Stimulated activated CD8-positive, alpha-beta memory T cell treated with anti-CD3 and anti-CD28 coated beads, Interleukin-4, amount 100 ng/mL, for 1 hour (primary cell): ENCODE measurements at places on chromosomes 7 and 10.

GRCh38 chr7:140982508-140982907 lies 32.2 kb downstream of the MRPS33 start:
- no peak for DNase-seq

GRCh38 chr7:37225285-37225969 lies 223.2 kb downstream of the ELMO1 start:
- no peak for DNase-seq

- no peak for DNase-seq
Observed at GRCh38 chr10:118216020-118216419, 126.1 kb downstream of the FAM204A start.

DNA sequence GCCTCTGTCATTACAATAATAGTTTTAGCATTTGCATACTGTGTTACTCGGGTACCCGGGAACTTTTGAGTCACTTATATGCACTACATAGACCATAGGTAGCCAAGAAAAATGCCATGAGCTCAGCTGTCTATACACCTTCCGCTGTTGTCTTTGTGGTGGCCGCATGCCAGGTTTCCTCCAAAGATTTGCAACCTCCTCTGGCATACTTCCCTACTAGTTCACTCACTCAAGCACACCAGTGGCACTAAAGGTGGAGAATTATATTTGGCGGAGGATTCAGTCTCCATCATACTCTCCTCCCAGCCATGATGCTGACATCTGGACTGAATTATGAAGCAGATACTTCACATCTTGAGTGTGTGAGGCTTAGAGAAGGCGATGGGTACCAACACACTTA lies 35.6 kb upstream of the GRB10 start:
- no peak for DNase-seq

DNA sequence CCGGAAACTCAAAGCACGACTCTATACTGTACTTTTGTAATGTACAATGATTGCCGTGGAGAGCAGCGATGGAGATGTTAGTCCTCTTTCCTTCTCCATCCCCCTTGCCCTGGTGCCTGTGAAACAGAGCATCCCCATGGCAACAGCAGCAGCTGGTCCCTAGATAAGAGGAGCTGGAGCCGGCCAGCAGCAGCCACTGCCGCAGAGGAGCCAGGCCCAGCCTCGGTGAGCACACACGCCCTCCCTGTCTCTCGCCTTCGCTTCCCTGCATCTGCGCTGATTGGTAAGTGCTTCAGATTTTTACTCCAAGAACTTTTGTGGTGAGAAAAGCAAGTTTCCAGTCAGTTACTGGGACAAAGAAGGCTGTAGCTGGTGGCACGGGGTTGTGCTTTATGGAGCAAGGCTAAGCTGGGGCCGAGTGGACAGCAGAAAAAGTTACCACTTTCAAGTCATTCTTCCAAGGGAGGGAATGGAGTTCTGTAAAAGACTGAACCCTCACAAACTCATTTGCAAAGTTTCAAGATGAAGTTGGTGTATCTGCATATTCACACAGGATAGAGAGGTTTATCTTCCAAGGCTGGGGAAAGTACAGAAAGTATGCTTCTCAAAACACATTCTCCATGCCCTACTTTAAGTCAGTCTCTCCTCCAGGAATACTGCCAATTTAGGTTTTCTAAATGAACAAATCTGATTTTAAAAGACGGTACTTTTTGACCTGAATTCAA lies at the start of gene PPP1R17:
Gene PPP1R17, plus strand, starts transcription at position 192 of the 725 bp plus-strand sequence. CDS start 5,227 bp downstream, outside the sequence.
- no peak for DNase-seq

GRCh38 chr10:27241010-27241651 lies 534 bp upstream of the ACBD5 start:
- no peak for DNase-seq

- DNase-seq, result no peak
Observed at GRCh38 chr7:95766657-95767056, 5.7 kb upstream of the DYNC1I1 start.

DNA sequence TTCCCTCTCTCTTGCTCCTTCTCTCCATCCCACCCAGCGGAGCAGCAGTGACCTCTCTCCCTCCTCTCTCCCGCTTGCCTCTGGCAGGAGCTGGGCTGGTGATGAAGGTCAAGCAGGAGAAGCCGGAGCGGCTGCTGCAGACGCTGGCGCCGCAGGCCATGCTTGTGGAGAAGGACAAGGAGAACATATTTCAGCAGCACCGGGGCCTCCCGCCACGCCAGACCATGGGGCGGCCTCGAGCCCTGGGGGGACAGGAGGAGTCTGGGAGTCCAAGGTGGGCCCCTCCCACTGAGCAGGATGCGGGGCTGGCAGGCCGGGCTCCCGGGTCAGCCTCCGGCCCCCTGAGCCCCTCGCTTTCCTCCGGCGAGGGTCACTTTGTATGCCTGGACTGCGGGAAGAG lies 17.3 kb downstream of the ZNF775 start:
- no peak for DNase-seq

GRCh38 chr7:98483964-98484545 lies 83.2 kb upstream of the BAIAP2L1 start:
- no peak for DNase-seq

- DNase-seq, result no peak
Observed at GRCh38 chr10:132986576-132986975, 44.2 kb upstream of the CFAP46 start.

DNA sequence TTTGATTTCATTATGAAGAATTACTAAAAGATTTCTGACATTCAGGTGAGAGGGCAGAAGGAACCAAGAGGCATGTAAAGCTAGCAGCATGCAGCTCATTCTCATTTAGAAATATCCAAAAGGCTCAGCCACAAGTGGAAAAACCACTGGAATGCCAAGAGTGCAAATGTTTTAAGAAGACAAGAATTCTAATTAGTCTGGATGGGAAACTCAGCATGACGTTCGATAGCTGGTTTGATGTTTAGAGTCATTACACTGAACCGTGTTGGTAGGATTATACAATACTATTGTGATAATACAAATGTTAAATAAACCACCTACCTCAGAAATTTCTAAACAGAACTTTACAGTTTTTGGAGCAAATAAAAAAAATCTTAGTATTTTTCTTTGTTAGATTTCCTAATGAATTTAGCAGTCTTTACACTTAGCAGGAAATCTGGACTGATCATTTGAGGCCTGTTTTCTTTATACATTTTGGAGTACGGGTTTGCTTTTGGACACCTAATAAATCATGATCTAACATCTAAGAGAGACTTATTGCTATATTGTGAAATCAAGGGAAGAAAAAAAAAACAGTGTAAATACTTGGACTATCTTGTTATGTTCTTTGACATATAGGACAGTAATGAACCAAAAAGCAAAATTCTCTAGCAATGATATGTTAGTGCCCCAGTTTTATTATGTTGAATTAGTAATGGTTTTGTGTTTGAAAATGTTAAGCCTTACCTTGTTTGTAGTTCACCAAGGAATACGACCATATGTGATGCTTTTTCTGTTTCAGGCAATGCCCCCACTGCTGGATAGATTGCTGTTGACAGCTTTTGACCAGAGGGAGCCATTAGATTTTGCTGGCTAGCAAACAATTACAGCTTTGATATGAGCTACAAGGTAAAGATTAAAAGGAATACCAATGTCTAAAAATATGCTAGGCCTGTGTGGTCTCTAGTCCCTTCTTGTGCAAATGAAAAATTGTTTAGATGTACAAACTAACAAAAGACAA lies 354.1 kb upstream of the SEMA3A start:
- no peak for DNase-seq

- no peak for DNase-seq
Observed at GRCh38 chr10:14329746-14330173, 964 bp downstream of the FRMD4A start.

GRCh38 chr7:25314731-25315267 lies 86.5 kb upstream of the NPVF start:
- no peak for DNase-seq

DNA sequence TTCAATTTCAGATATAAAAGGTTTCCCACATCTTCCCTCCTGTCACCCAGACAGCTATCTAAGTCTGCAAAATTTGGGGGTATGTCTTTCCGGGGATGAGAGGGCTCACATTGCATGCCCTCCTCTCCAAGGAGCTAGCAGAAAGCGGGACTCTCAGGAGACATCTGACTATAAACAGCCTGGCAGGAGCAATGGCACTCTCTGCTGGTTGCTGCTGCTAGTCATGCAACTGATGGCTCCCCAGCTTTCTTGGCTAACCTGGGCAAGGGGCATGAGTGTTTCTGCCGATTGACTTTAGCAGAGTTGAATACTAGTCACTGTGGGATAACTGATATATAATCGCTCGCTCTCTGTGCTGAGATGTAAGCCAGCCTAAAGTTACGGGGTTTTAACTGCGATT lies 12.0 kb downstream of the TBX20 start:
- no peak for DNase-seq

DNA sequence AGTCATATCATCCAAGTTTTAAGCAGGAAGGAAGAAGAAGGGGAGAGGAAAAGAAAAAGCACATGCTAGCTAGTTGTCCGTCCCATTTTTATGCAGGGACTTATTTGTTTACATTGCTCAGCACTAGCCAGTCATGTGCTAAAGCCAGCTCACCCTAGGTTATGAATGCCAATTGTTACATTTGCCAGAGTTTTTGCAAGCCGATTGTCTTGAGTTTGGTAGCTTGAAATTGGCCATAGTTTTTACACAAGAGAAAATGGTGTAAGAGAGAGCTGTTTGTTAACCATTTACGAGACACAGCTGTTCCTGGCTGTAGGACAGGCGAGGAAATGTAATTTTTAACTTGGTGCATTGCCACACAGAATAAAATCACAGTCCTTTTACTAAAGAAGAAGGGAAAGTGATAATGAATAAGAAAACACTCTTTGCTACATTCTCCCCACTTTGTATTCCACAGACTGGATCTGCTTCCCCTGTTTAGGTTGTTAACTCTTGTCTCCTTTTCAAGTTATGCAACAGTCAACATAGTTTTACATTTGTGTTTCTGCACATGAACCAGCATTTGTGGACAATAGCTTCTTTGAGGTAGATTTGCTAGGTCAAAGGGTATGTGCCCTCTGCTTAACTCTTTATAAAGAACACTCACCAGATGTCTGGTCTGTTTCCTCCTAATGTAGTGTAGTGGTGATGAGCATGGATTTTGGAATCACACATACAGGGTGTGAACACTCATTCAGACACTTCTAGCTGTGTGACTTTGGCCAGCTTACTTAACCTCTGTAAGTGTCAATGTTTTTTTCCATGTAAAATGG lies 357.2 kb downstream of the LRMDA start:
- DNase-seq, result no peak
